ENCODE measurements at places on chromosomes 1 and 21.

DNA sequence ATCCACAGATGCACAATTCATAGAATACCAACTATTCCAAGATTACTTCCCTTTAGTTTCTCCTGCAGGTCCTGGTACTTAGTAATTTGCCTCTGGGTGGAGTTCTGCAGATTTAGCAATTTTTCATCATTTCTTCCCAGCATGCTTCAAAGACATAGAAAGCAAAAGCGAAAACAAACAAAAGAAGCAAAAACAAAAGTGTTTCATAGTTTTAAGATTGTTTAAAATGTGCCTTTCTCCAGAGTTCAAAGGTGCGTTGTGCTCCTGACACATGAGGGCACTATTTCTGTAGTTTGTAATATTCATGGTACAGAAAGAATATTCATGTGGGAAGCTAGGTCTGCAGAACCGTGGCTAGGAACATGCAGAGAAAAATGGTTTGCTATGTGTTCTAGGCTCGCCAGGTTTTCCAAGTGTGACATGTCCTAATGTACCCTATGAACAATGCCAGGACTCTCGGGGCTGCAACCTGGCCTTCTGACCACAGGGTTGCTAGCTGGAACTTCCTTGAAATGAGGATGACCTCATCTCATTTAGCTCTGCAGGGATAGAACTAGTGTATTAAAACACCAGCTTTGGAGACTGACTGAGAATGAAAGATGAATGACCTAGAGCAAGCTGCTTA, 30.0 kb upstream of the RCSD1 start:
- DNase-seq, result no peak

DNA sequence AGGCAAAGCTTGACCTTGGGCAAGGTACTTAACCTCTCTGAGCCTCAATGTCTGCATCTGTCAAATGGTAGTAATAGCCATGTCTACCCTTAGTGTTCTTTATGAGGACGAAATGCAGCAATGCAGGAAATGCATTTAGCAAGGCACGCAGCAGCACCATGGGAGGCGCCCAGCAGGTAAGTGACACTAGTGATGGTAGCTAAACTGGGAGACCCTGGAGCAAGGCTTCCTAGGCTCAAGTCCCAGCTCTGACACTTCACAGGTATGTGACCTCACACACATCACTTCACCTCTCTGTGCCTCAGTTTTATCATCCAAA, 289.0 kb downstream of the RRAGC start:
- no peak for DNase-seq

GRCh38 chr21:23686737-23687523, 1920.4 kb downstream of the MRPL39 start:
- DNase-seq, result no peak

- no peak for DNase-seq
Observed at GRCh38 chr1:56146449-56146848, 432.9 kb downstream of the PLPP3 start.

- no peak for DNase-seq
Observed at GRCh38 chr1:232123775-232124659, 497.4 kb downstream of the DISC1 start.

- DNase-seq, result no peak
Observed at GRCh38 chr1:82153752-82154151, 353.0 kb downstream of the ADGRL2 start.

- no peak for DNase-seq
Observed at GRCh38 chr1:29676496-29676895, 440.2 kb downstream of the PTPRU start.

DNA sequence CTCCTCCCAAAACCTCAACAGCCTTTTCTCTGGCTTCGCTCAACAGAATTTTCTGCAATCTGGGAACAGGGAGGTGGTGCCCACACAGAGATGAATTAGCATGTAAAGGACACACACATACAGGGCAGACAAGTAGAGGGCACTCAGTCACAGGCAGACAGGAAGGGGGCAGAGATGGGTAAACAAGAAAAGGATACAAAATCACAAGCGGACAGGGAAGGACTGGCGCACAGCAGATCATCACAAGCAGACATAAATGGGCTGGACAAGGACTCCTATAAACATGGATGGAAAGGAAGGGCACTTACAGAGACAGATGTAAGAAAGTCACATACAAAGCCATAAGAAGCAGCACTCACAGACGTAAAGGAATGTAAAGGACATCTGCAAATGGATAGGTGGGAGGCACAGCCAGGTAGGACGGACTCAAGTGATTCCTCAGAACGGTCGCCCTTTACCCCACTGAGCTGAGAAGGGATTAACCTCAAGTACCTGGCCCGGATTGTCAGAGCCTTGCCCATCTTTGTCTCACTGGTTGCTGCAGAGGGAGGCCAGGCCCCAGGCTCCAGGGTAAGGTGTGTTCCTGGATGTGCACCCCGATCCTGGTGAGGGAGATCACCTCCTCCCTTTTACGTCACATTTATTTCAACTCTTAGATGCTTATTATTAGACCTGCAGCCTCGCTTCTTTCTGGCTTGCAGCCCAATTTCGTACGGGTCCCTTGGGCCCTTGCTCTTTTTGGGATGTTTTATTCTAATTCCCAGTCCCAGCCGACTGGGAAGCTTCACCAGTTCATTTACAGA, 836 bp upstream of the PRCC start:
- DNase-seq, result no peak
